Retinal pigment epithelial cell (primary cell): ENCODE measurements at places on chromosomes 1 and 21.

DNA sequence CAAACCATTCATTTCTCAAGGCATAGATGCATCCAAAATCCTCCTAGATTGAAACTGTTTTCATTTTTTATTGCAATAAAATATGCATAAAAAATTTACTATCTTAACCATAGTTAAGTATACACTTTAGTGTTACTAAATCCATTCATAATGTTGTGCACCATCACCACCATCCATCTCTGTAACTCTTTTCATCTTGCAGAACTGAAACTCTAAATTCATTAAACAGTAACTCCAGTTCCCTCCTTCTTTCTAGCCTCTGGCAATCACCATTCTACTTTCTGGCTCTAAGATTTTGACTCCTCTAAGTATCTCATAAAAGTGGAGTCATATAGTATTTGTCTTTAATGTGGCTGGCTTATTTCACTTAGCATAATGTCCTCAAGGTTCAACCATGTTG, 236.8 kb downstream of the SMYD3 start:
- DNase-seq: no peak

DNA sequence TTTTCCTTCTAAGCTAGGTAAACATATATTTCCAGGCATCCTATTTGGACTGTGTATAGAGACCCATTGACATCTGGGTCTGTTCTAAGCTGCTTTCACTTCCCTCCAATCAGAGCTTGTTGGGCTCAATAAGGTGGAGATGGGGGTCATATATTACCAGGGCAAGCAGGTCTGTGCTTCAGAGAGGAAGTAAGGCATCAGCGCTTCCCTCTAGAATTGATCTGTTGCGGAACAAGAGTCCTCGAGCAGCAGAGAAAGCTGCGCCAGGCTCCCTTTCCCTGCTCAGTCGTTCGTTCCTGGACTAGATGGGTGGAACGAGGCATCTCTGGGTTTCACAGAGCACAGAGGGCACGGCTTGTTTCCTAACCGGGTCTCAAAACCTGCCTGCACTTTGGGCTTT, 63.5 kb downstream of the DISC1 start:
- no peak for DNase-seq

GRCh38 chr1:3073489-3074296, 4.7 kb downstream of the PRDM16 start:
- no peak for DNase-seq

DNA sequence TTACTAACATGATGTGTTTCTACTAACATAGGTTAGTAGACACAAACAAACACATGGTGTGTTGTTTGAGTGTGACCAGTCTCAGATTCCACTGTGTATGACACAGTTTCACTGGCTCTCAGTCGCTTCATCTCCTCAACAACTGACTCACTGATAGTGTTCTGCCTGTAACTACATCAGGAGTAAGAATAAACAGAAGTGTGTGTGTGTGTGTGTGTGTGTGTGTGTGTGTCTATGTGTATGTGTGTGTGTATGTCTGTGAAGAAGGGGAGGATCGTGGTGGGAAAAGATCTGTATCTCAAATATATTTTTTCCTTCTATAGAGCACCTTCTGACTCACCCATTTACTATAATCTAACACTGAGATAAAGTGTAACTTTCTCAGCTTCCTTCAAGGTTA, 391.0 kb downstream of the PTPRC start:
- no peak for DNase-seq

GRCh38 chr1:10682449-10683309, 113.8 kb downstream of the CASZ1 start:
- DNase-seq: no peak

- peak; percentile 10 for DNase-seq
Measured at GRCh38 chr1:41322835-41323234, 38.4 kb upstream of the FOXO6 start.

- DNase-seq: no peak
Measured at GRCh38 chr1:26993237-26994019, at the start of gene TRNP1. TRNP1 (plus strand) TSS chr1:26993692; CDS start chr1:26993787, 95 bp downstream.

- no peak for DNase-seq
Measured at GRCh38 chr1:183454377-183454776, 17.9 kb upstream of the SMG7 start.
